Midbrain (tissue), 1 donor: ENCODE measurements at places on chromosomes 16 and 17.

DNA sequence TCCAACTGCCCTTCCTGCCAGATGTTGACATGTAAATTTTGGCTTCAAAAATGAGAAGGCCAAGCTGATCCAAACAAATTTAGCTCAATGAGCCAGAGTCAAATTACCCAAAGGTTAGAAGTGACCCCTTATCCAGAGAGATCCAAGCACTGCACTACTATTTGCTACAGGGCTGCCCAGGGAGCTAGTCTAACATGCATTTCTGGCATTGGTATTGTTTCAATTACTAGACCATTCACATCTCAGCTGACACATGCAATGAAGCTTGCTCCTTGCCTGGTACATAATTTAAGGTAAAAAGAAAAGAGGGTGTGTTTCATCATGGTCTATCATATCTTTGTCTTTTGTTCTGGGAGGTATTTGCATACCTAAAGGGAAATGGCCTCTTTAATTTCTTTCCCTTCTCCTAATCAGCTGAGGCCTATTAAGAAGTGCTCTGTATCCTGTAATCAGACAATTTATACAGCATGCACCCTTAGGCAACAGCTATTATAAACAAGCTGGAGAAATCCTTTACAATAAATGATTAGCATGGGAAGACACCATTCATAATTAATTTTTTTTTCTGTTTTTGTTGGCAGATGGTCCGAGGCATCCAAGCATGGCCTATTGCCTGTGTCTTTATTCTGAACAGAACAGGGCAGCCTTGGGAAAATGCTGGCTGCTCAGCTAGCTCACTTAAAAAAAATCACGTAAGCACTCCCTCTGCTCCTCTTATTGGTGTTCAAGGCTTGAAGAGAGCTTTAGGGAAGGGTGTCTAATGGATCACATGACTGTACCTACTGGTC is 161.5 kb upstream of the SALL1 start:
- no peak for DNase-seq

- no peak for DNase-seq
These were observed 194.5 kb downstream of the RPTOR start for GRCh38 chr17:80738987-80739730.

GRCh38 chr16:77480681-77481315 is 46.0 kb upstream of the ADAMTS18 start:
- no peak for DNase-seq

DNA sequence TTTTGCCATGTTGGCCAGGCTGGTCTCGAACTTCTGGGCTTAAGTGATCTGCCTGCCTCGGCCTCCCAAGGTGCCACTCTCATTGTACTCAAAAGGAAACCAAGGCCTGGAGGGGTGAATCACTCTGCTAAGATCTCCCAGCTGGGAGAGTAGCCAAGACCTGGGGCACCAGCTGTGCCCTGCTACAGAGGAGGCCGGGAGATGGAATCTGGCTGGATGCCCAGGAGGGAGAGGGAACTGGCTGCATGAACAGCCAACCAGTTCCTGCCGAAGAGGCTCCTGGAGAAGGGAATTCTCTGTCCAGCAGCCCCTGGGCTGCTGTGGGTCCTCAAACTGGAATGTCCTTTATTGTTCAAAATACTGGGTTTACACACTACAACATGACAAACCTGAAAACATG is 238.7 kb upstream of the CIBAR2 start:
- DNase-seq = peak; percentile 92

DNA sequence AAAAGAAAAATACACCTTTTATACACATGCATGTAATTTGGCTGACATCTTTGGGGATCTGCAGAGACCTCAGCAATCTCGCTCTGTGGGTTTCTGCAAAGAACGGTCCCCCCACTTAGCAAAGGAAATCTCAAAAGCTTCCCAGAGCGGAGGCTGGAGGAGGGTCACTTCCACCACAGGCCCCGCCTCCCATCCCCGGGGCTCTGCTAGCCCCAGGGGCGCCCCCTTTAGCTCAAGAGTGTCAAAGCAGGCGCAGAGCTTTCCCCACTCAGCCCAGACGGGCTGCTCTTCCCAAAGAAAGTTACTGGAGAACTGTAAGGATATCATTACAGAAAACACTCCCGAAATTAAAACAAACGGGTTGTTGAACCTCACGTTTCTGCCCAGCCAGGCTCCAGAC is 11.4 kb downstream of the SLC13A5 start:
- no peak for DNase-seq

DNA sequence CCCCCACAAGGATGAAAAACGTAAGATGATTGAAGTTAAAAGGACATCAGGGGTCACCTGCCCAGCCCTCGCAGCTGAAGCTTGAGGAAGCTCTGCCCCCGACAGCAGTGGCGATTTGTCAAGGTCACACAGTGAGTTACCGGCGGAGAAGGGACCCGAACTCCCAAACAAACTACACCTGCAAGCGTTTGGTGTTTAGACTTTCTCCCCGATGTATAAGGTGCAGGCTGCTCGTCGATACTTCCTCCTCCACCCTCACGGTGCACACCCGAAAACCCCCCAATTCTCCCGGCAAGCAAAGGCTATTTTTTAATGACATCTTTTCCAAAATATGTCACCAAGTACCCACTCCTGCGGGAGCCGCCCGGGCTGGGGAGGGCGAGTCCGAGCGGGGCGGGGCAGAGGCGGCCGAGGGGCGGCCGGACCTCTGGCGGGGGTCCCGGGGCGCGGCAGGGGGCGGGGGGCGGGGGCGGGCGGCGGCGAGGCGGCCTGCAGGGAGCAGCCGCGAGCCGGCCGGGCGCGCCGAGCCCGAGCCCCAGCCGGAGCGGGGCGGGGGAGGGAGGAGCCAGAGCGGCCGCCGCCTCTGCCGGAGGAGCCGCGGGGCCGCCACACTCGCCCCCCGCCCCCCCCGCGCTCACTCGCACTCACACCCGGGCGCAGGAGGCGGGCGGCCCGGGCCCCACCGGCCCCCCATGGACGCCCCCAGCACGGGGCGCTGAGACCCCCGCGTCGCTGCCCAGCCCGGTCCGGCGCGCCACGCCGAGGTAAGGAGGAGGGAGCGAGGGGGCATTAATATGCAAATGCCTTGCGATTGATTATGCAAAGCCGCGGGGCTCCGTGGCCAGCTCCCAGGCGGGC is at the start of gene THRA:
Gene THRA, plus strand, starts transcription at position 637 of the 858 bp plus-strand sequence. CDS start 11,524 bp downstream, outside the sequence.
- no peak for DNase-seq

DNA sequence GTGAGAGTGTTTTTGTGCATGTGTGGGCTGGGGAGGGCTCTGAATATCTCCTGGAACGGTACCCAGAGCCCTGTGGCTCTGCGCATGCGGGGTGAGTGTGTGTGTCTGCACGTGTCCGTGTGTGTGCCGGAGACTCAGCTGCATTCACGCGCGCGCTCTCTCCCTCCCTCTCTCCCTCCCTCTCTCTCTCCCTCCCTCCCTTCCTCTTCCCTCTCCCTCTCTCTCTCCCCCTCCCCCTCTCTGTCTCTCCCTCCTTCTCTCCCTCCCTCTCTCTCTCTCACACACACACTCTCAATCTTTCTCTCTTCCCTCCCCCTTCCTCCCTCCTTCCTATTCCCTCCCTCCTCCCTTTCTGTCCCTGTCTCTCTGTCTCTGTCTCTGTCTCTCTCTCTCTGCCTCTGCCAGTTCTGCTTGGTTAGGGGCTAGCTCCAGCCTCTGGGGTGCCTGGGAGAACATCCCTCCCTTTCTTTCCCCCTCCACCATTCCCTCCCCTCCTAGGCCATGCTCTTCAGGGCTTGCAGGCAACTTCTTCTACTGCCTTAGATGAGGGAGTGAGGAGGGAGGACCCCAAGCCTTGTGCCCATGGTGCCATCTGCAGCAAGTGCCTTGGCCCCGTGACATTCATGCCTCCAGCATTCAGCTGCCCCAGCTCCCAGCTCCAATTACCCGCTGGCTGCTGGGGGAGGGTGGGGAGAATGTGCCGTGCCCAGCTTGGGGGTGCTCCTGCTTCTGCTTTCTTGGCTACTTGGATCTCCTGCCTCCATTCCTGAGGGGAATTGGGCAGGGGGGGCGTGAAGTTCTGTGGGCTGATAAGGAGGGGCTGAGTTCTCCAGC is 6.4 kb downstream of the THRA start:
- DNase-seq = peak; percentile 91

- no peak for DNase-seq
These were observed 7.8 kb downstream of the PLCG2 start for GRCh38 chr16:81786868-81787267.

DNA sequence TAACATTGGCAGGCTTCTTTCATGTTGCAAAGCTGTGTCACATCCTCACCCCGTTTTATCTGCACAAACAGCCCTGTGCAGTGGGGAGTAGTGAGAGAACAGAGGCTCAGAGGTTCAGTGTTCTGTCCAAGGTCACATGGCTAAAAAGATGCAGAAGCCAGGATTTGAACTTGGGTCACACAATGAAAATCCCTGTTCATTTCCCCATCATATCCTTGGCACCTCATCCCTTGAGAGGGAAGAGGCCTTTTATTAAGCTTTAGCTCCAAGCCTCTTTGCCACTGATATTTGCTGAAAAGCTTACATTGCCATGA is 106.6 kb downstream of the AMFR start:
- DNase-seq = no peak

DNA sequence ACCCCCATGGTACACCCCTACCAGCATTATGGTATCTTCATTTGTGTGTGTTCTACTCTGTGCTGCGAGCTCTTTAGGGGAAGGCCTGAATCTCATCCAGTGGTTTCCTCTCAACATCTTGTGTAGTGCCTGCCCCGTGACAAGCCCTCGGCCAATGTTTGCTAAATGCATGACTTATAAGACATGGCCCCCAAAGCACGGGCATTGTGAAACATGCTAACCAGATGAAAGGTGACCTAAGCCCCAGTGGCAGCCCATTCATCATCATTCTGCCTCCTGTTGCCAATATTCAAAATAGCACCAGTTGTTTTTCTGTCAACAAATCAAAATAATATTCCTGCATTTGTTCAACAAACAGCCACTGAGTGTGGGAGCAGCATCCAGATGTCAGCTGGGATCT is 108.8 kb upstream of the HSBP1 start:
- DNase-seq = no peak

GRCh38 chr16:57405097-57405496 is 530 bp downstream of the CCL17 start:
- DNase-seq = no peak

GRCh38 chr17:65201331-65201730 is 64.2 kb downstream of the RGS9 start:
- no peak for DNase-seq

DNA sequence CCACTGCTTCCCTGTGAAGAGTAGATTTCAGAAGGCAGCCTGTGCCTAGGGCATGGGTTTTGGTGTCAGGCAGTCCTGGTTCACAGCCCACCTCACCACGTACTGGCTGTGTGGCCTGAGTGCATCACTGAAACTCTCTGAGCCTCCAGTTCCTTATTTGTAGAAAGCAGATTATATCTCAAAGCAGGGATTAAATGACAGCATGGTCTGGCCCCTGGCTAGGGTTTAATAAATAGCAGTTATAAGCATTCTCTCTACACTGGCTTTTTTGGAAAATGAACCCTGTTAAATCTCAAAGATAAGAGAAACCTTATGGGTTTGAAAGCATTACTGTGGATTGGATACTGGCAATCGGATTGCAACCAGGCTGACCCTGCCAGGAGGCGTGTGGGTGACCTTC is 2.9 kb upstream of the MT1M start:
- DNase-seq = no peak

- DNase-seq = no peak
These were observed 15.6 kb downstream of the COL1A1 start for GRCh38 chr17:50185631-50186471.

DNA sequence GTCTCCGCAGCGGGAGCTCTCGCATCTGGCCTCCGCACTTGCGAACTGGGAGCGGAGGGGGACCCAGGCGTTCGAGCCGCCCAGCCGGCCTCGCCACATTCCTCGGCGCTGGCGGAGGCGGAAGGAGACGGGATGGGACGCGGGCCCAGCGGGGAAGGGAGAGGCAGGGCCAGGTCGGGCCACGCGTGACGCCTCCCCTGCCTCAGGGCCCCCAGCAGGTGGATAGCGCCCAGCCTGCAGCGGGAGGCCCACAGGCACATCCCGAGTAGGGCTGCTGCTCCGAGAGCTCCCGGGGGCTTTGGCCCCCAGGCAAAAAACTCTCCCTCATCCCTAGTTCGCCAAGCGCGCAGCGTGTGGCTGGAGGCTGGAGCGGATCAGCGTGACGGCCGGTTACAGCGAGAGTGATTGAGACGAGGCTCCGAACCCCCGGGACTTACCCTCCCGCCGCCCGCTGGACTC is 800 bp downstream of the PLEKHH3 start:
- DNase-seq = no peak

- DNase-seq = no peak
These were observed 123.0 kb downstream of the KCNJ2 start for GRCh38 chr17:70292366-70292765.

GRCh38 chr16:88560714-88561484 is 9.3 kb upstream of the ZC3H18 start:
- no peak for DNase-seq

- no peak for DNase-seq
These were observed 83.5 kb downstream of the KANSL1 start for GRCh38 chr17:46109603-46110189.

- peak; percentile 1 for DNase-seq
These were observed 144.3 kb downstream of the ITFG1 start for GRCh38 chr16:47316442-47317015.

DNA sequence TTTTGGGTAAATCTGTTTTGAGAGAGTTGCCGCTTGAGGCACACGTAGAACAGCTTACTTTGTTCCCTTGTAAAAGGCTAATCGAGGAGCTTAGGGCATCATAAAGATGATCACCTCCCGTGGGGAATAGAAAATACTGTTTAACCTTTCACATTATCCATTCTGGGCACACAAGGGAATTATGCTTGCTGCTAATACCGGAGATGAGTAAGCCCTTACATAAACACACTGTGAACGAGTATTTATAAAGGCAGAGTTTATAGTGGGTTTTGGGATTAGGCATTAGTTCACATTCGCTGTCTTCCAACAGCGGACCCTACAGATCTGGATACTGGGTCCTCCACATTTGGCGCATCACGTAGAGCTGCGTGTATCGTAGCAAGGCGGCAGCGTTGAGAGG is 51.2 kb upstream of the CNTNAP4 start:
- no peak for DNase-seq

- DNase-seq = no peak
These were observed 3.1 kb downstream of the ITGB4 start for GRCh38 chr17:75724016-75725003.

- DNase-seq = no peak
These were observed 24.2 kb downstream of the ZNF652 start for GRCh38 chr17:49337884-49338283.
